ENCODE measurements at places on chromosomes 1 and 21. TPM values are rescaled to one million over a fixed set of nuclear protein-coding genes. Genes with fewer than 3 reads are reported as not detected.

Gene GJA9
- polyA plus RNA-seq: 0.14 TPM

Gene CD84
- 0.89 TPM for polyA plus RNA-seq

Gene CYYR1
- 16.5 TPM for polyA plus RNA-seq

Gene KCNK1
- polyA plus RNA-seq: not detected

Gene CFHR4
- not detected for polyA plus RNA-seq

- no peak for DNase-seq
Observed at GRCh38 chr1:79554688-79555087, 548.2 kb upstream of the ADGRL4 start.

DNA sequence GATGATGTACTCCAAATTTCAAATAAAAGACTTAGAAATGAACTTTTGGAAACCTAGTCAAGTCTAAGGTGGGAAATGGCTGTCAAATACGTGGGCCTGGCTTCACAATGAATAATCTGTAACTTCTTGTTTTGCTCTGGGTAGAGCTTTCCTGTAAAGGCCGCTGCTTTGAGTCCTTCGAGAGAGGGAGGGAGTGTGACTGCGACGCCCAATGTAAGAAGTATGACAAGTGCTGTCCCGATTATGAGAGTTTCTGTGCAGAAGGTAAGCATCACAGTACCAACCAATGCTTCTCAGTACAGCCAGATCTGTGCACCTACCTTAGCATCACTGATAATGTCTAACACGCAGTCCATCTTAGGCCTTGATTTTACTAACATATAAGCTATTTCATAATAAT is 73.6 kb downstream of the TPR start:
- DNase-seq: no peak

GRCh38 chr1:150842343-150842742 is 34.1 kb downstream of the ARNT start:
- no peak for DNase-seq

GRCh38 chr1:99503276-99503747 is 142.6 kb upstream of the PALMD start:
- no peak for DNase-seq

DNA sequence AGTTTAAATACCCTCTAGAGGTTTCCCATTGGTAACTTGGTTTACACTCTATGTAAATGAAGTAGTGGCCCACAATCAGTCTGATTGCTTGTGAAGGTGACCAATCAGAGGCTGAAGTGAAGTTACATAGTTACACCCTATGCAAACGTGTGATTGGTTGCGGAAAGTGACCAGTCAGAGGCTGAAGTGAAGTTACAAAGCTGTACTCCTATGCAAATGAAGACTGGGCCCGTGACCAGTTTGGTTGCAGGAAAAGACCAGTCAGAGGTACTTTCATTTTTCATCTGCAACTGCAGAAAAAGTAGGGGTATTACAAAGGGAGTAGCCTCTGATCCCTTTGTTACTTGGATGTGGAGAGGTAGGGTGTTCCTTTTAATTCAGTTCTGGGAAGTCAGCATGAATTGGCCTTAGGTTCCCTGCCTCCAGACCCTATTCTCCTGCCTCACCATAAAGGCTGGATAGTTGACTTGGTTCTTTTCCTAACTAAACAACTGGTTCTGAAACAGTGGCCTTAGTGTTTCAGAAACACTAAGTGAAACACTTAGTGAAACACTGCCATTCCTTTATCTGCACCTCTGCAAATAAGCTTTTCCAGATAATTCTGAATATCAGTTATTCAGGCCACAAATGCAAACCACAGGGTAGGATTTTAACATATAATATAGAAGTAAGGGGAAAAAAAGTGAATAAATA is 39.3 kb downstream of the MAGI3 start:
- no peak for DNase-seq

DNA sequence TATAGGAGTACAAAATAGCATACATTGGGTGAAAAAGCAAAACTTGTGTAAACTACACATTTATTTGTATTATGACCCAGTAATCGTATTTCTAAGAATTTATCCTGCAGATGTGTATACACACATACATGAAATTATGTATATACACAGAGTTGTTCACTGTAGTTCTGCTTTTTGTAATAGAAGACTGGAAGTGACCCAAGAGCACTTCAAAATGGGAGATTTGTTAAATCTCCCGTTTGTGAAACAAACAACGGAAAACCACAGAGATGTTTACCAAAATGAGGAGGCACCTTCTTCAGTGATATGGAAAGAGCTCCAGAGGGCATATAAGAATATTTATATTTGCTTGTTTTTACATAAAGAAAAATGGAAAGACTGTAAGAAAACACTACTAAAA is 18.0 kb upstream of the MNDA start:
- no peak for DNase-seq

DNA sequence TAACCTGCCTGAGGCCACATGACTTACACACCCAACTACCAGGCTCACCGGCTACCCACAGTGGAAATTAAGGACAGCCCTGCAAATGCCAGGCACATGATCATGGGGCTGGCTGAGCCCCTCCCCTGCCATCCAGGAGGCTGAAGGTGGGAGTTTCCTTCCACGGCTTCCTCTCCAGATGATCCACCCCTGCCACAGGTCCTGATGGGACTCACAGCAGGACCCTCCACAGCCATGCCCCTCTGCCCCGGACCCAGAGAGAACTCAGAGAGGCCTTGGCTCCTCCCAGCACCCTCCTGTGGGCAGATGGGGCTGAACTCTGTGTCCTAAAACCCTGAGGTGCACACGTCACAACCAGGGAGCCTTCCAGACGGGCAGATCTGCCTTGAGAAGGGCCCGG is 29.1 kb upstream of the CASZ1 start:
- no peak for DNase-seq

DNA sequence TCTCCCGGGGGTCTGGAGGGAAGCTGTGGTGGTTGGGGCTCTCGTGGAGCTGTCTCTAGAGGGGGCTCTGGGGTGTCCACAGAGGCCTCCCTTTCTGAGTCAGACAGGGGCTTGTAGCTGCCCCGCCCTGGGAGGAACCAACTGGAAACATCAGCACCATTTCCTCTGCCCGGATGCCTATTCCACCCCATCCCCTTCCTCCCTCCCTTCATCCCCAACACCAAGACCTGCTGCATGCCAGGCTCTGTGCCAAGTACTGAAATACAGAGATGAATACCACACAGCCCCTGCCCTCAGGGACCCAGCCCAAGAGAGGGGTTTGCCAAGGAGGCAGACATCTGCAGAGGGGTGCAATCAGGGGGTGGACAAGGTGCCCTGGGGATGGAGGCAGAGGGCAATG is 125.6 kb upstream of the ADAR start:
- no peak for DNase-seq
